Activated naive CD4-positive, alpha-beta T cell treated with anti-CD3 and anti-CD28 coated beads, Interleukin-2, amount 50 U/mL, for 72 hours (primary cell): ENCODE measurements at places on chromosomes 4 and X. TPM values are rescaled to one million over a fixed set of nuclear protein-coding genes. Genes with fewer than 3 reads are reported as not detected.

Gene CNGA1
- total RNA-seq, result 0.55 TPM

Gene MAGEC1
- not detected for total RNA-seq

Gene ESX1
- not detected for total RNA-seq

Gene HHIP
- not detected for total RNA-seq

Gene SEPTIN11
- 23.2 TPM for total RNA-seq

Gene BGN
- not detected for total RNA-seq

Gene TCEAL7
- total RNA-seq, result not detected

Gene RADX
- total RNA-seq, result 12.0 TPM

Gene DMRTC1B
- 0.21 TPM for total RNA-seq

Gene IGSF1
- not detected for total RNA-seq
